ENCODE measurements at places on chromosomes 5 and 9.

DNA sequence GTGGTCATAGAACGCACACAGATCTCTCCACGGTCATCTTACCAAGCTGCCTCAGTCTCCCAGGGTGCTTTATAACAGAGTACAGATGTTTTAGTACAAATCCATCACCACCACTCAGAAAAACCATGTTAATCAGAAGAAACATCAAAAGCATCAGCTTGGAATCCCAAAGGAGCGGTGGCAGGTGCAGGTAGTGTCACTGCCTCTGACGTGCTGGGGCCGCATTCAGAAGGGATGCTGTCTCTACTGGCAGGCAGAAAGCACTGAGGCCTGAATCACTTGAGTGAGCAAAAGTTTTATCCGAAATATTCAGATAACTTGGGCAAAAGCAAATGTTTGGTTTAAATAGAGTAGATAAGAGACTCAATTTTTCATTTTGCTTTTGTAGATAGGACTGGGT, 448.4 kb upstream of the ZNF608 start:
- DNase-seq, result no peak

- peak; percentile 20 for DNase-seq
These were observed 668 bp downstream of the ETF1 start for GRCh38 chr5:138542180-138542955.

DNA sequence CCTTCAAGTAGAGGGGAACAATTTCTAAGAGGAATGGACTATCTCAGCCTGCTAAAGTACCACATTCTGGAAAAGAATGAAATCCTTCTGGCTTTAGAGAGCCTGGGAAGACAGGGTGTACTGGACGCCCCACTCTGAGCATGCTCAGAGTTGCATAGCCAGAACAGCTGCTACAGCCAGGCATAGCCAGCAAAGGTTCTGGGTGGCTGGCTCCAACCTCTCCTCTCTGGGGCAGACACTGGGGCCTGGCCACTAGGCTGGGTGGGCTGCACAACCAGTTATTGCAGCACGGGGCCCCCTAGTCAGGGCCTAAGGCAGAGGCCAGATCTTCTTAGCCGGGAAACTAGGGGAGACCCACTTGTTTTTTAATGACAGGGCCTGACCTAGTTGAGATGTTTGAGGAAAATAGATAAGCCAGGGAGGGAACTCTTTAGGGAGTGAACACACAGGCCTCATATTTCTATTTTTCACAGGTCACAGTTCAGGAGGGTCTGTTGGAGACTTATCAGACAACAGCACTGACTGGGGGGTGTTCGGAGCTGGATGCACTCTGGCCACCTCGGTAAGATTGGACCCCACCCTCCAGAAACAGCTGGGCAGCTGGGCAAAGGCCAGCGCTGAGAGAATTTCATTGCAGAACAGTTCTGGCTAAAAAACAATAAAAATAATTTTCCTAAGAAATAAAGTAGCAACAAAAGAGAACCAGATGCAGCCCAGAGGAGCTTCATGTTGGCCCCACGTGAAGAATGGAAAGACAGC, 142.9 kb downstream of the LPAR1 start:
- peak; percentile 67 for DNase-seq

- DNase-seq, result peak; percentile 29
These were observed 455.8 kb upstream of the PTGER4 start for GRCh38 chr5:40223884-40224402.

DNA sequence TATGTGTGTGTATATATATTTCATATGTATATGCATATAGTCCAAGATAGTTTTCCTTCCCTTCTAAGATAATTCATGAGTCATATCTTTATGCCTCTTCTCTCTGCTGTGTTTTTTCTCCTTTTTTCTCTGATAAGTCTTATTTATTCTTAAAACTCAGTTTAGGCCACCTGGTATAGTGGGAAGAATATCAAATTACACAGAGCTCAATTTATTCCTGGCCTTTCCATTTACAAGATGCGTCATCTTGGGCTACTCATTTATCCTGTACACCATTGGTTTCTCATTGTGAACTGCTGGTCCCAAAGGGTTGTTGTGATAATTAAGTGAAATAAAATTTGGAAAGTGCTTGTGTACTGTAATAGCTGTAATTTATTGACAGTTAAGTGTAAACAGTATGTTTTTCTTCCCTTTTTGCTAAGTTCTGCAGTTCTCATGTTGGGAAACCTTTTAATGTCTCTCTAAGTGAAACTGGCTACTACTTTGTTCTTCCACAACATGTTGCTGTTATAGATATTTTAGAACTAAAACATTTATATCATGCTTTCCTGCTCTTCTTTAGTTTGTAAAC, 19.4 kb downstream of the CCDC171 start:
- no peak for DNase-seq

DNA sequence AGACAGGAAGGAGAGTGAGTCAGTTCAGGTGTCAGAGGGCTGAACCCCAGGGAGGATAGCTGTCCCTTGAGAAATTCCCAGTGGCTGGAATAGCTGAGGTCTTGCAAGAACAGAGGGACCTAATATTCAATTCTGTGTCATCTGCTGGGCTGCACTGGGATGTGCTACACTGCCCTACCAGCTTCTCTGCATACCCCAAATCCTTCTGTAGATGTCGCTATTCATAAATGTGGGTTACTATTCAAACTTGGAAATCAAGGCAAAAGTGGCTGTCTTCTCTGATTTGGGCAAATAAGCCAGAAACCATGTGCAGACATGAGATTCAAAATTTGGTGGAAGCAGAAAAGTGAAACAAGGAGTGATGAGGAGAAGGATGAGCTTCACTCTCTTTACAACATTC, 16.3 kb downstream of the TNFSF8 start:
- no peak for DNase-seq

DNA sequence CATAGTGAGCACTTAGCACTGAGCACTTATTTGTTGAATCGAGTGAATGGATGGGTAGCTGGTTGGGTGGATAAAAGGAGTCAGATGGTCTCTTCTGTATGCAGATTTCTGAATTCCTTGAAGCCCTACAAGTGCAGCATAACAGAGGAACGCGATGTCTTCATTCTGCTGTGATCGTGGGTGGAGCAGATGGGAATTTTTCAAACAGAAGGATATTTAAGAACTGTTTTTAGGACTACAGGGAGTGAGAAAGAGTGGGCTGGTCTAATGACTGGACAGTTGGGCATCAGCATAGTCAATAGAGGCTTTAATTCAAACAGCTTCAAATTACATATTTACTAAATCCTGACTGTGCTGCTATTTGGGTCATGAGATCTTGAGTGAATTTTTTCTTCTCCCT, 253.2 kb downstream of the CEMIP2 start:
- DNase-seq, result peak; percentile 9

DNA sequence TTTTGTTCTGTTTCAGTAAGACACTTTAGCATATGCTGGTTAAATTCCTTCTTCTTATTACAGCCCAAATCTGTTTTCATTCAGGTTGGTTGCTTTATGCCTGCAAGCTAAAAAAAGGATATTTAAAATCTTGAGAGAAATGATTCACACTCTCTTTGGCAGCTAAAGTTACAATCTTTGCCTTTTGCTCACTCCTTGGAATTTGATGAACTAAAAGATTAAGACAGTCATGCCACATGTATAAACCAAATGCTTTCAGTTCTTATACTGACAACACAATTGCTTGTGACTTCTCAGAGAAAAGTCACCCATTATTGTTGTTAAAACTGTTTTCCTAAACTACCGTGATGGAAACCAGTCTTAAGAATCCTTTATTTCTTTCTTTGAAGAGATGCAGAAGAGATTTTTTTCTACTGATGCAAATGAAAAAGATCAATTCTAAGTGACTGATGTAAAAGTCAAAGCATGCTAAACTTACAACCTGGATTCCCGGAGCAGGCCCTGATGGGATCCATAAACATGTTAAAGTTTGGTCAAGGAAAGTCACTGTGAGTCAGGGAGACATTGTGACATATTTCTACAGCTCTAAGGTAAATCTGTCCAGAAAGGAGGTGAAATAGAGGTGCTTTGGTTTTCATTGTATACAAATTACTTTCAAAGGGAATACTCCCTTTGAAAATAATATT, 144.2 kb upstream of the CDH10 start:
- peak; percentile 1 for DNase-seq

GRCh38 chr5:135173662-135174290, 139.7 kb upstream of the PITX1 start:
- DNase-seq, result no peak
